ENCODE measurements at places on chromosomes 7 and 10.

GRCh38 chr10:86359111-86359510 is 7.5 kb downstream of the GRID1 start:
- no peak for DNase-seq

- DNase-seq = no peak
These were observed 38.5 kb upstream of the SEMA3C start for GRCh38 chr7:80957226-80957777.

GRCh38 chr10:47137311-47137851 is 162.6 kb upstream of the GDF10 start:
- DNase-seq = no peak

DNA sequence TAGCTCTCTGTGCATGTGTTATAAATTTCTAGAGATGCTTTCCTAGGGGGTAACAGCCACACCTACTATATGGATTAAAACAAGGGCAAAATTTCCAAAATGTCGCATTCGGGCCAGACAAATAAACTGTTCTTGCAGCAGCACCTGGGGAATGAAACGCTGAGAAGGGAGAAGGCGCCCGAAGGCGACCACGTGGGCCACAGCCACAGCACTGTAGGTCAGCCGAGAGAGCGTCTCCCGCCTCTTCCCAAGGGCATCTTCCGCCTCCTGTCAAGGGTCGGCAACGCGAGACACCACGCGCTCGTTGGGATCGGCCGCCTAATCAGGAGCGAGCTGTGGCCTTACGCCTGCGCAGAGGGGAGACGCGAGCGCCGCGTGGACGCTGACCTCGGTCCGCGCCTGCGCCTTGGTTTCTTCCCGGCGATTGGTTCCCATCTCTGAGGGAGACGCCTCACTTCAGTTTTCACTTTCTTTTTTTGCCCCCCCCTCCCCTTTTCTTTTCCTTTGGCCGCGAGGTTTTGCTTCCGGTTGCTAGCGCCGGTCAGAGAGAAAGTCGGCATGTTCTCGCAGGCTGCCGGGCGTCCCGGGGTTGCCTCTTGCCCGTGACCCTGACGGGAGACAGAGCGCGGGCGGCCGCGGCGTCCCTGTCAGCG is at the start of gene TASOR2:
TASOR2 (plus strand) TSS at position 521 of the 653 bp plus-strand sequence. CDS start 35,805 bp downstream, outside the sequence.
- peak; percentile 95 for DNase-seq

DNA sequence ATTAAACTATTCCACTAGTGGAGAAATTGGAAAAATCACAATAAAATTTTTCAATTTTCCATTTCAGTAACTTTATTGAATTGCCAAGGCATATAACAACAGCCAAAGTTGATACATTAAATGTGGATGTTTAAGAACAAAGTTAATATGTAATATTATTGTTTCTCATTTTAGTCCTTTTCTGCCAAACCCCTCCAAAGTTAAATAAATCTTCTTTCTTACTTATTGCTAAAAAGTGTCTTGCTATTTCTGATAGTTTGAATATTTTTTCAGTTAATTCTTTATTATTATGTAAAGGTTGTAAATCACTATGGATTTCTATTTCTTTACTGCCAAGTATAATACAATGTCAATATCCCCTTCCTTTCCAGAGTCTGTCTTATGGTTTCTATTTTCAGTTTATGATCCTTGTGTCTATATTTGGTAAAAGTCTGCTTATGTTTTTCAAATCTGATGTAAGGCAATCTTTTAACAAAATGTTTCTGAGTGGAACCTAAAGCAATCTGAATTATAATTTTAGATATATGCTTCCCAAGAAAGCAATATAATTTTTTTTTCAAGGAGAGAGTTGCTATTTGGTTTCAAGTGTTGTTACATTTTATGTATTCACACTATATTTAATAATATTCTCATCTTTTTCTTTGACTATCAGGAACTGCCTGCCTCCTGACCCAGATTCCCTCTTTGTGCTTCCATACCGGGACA is 80.3 kb upstream of the RHOBTB1 start:
- no peak for DNase-seq

DNA sequence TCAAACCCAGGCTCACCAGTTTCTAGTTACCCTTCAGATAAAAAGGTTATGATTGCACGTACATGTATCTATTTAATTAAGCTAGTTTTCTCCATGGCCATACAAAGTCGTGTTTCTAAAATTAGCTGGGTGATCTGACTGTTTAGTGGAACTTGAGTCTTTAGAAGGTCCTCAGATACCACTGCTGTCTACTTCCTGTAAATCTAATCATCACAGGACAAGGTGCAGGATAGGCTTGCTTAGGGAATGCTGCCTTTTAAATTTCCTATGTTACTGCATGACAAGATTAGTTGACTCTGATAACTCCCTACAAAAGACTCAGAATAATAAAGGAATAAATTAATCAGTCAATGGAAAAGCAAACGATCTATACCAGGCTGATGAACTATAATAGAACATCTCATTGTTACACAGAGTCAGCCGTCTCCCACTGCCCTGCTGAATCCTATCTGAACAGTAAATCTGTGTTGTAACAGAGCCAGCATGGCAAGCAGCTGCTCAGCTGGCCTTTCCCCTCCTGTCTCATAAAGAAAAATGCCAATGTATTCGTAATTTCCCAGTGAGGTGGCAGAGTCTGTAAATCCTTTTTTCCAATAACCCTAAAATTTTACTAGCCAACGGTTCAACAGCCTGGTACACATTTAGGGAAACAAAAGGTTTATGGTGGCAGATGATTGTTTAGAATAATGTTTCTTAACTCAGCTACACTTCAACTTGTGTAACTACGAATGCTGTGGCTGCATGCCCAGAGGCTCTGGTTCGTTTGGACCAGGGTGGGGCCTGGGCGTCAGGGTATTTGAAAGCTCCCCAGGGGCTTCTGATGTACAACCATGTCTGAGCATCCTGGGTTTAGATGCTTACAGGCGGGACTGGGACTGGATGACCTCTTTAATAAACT is 318.0 kb downstream of the PAXIP1 start:
- no peak for DNase-seq

DNA sequence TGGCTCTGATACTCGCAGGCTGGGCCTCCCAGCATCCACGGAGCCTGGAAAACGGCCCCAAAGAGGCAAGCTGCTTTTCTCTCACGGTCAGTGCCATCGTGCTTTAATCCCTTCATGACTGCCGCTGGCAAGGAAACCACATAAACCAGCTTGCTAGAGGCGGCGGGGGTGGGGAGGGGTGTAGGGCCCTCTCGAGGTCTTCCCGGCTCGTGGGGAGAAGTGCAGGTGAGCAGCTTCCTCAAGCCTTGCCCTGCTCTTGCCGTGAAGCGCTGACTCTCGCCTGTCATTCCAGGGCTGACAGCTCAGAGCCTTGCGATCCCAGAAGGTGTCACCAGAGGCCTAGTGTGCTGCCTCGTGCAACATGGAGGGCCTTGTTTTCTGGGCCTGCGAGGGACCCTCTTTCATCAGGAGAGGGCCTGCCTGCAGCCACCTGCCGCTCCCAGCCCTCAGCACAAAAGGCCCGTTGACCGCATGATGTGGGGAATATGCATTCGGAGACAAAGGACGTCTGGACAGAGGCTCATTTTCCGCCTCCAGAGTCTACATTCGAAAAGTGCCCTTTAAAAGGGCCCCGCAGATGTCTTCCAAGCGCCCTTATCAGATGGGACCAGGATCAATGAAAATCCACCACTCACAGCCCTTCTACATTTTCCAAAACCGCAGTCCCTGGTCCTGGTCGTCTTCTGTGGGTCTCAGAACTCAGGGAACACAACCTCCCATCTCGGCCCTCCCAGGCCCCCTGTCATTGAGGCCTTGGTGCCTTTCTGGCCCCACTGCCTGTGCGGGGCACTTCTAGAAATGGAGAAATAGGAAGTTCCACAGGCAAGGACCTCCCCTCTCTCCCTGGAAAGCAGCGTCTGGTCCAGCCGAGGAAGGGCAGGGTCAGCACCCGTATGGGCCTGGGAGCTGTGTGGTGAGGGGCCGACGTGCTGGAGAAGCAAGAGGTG is 58.7 kb downstream of the ZRANB1 start:
- DNase-seq = no peak

- DNase-seq = no peak
These were observed 43.7 kb downstream of the PCLO start for GRCh38 chr7:83119026-83119382.

GRCh38 chr7:107945332-107945731 is 54.3 kb downstream of the DLD start:
- no peak for DNase-seq

- no peak for DNase-seq
These were observed 276.9 kb upstream of the NEBL start for GRCh38 chr10:21173802-21174714.

DNA sequence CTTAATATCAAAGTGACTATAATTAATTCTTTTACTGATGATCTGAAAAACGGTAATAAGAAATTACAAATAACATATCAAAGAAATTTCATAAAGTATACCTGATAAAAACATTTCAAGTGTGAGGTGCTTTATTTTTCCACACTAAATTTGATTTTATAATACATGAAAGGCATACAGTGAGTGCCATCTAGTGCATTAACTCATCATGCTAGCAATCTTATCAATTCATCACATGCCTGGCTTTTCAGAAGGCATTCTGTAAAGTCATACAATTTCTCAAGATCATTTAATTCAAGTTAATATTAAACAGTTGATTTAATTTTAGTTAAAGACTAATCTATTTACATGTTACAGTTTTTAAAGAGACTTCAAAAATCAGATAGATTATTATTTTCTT is 1020.9 kb downstream of the GATA3 start:
- no peak for DNase-seq

- DNase-seq = no peak
These were observed 47.7 kb upstream of the MDFIC start for GRCh38 chr7:114874170-114874569.

DNA sequence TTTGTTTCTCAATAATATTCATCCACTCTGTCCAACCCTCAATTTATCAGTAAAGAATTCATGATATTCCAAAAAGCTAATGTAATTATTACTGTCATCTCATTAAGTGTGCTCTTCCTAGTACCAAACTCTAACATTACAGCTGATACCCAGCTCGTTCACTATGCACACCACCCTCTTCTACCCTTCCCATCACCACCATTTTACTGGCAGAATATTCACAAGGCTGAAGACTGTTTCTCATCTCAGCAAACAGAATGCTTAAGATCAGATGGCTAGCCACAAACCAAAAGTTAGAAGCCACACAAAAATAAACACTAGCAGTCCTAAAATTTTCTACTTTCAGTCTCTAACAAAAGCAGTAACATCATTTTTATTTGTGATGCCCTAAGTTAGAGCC is 121.5 kb downstream of the SRPK2 start:
- no peak for DNase-seq

DNA sequence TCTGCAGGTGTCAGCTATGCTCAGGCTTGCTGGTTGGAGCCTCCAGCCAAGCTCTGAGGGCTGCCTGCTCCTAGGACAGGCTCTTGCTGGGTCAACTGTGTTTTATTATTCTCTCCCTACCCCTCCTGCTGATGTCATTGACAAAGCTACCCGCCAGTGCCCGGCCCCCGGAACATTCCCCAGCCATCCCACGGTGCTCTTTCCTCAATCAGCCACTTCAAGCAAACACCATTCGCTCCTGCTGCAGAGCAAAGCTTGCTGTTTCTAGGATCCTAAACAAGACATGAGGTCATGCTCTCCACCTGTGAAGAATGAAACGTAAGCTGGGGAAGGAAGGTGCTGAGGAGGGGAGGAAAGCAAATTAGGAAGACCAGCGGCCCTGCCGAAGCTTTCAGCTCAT is 2.1 kb upstream of the C10orf71 start:
- no peak for DNase-seq

DNA sequence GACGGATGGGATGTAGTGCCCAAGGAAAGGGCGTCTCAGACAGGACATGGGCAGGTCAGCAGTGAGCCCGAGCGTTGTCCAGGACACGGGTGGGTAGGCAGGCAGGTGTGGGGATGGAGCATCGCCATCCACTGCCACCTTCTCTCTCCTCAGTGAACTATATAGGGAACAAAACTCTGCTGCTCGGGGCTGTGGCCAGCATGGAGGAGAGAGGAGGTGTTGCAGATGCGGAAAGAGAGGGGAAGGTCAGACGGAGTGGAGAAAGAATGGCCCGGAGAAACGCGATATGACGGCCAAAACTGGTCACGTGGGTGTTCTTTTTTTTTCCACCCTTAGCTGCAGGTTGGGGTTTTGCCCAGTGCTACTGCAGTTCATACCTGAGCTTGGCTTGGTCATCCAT is 71.2 kb downstream of the GRID1 start:
- no peak for DNase-seq

DNA sequence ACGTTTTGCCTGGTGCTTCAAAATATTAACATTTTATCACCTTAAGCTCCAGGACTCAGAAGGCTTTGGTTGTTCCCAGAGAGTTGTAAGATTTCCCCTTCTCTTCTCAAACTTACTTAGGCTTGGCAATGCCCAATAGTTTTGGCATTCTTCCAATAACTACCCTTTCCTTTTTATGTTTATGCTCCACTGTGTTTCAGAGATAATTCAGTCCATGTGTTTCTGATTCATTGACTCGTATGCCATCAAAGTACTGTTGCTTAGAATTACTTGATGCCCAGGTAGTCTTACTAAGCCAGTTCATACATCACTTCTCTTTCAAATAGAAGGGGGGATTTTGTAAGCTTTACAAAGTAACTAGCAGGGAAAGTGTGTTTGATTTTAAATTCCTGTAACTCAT is 66.6 kb downstream of the AGMO start:
- DNase-seq = no peak

GRCh38 chr7:100441641-100442535 is 5.6 kb upstream of the PPP1R35 start:
- no peak for DNase-seq

DNA sequence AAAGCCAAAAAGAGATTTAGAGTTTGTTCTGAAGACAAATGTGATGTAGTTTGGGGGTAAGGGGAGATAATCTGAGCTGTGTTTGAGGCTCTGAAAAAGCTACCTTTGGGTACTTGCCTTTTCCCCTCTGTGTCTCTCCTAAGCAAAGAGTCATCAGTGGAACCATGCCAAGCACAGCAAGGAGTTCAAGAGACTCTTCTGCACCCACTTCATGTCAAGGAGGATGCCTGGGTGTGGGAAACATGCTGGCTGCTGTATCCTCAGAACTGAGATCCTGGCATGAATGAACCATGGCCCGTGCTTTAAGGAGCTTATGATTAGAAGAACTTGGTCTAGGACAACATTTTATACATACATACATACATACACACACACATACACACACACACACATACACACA is 142.9 kb downstream of the NOC3L start:
- no peak for DNase-seq

Data from activated T-cell treated with anti-CD3 and anti-CD28 coated beads for 4 hours (primary cell).